A549 (cell line): ENCODE measurements at places on chromosomes 1 and 21.

DNA sequence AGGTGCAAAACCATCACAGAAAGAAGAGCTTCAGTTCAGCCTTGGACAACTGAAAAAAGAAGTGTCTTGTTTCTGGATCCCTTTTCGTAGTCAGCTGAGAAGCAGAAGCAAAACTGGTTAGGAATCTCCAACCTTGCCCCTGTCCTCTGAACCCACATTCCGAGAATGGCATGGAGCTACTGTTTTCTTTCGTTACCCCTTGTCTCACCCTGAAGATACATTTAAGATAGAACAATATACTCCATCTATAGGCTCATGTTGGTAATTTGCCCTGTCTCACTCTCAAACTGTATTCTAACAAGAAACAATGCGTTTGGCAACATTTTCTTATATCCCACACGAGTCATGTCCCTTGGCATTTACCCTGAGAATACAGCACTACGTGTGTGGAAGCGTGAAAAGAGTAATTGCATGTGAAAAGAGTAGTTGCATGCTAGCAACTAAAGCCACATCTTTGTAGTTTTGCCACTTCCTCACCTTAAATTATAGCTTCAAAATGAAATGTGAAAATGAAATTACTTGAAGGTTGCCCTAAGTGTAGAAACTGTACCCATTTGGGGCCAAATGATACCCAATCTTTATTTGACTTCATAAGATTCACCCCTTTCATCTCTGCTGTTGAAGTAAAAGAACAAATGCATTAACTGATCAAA lies 5.3 kb downstream of the SLAMF7 start:
- DNase-seq, result no peak

GRCh38 chr1:26857473-26858060 lies 5.4 kb upstream of the SFN start:
- DNase-seq, result no peak

DNA sequence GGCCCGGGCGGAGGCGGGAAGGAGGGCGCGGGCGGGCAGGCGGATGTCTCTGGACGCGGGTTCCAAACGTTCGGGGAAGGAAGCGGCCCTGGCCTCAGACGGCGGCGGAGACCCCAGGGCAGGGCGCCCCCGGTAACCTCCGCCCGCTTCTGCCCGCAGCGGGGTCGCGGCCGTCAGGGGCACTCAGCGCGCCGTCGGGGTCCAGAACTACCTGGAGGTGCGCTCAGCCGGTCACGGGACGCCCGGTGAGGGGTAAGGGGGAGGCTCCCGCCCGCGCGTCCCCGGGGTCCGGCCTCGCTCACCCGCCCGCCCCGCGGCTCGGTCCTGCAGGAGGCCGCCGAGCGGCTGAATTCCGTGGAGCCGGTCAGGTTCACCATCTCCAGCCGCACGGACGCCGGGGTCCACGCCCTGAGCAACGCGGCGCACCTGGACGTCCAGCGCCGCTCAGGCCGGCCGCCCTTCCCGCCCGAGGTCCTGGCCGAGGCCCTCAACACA lies 406 bp downstream of the PUSL1 start:
- DNase-seq, result no peak

DNA sequence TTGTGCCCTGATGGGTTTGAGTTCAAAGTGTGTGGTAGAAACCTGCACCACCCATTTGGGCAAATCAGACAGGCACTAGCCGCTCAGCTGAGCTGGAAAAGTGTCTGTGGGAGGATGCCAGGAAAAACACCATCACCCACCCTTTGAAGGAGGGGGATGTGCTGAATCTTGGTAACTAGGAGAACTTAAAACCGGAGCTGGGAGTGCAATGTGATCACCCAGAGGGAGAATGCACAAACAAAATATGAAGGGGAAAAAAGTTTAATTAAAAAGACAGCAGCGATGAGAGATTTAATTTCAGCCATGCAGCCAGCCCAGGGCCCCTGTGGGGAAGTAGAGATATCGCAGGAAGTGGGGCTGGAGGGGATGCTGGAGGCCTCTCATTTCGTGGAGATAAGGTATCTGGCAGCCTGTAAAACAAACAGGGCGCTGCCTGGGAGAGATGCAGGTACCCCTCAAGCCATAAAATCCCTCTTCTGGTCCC lies 86.8 kb upstream of the BCAR3 start:
- no peak for DNase-seq

DNA sequence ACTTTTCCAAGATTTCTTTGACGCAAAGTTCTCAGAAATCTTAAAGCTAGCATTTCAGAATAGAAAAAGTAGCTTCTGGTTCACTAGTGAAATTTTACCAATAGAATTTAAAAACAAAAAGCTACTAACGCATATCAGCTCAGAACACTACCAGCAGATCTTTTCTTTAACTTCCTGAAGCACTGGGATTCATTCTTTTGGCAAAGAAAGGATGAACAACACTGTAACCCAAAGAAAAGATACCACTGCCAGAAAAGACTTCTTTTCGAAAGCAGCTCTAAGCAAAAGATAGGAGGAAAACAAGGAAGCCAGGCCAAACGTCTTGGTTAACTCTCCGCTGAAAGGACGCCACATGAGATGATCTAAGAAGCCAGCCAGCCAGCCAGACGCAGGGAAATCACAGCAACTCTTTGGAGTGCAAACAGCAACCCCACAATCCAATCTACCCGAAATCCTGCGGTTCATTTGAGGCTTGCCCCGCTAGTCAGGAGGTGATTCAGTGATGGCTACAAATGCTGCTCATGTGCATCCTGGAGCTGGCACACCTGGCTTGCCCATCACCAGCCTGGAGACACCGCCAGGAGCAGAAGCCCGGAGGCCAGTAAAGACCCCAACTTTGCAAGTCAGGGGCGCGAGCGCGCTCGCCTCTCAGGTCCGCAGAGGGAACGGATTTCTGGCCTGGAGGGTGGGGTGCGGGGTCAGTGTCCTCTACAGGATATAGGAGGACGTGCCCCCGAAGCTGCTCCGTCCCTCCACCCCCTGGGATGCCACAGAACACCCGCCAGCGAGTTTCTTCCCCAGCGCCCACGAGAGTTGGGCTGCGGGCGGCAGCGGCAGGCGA lies 812 bp downstream of the NBPF1 start:
- peak; percentile 49 for DNase-seq

- peak; percentile 68 for DNase-seq
These were observed at the start of gene RHOU for GRCh38 chr1:228734881-228735801. RHOU (plus strand) TSS chr1:228735479; CDS start chr1:228735743, 264 bp downstream.

DNA sequence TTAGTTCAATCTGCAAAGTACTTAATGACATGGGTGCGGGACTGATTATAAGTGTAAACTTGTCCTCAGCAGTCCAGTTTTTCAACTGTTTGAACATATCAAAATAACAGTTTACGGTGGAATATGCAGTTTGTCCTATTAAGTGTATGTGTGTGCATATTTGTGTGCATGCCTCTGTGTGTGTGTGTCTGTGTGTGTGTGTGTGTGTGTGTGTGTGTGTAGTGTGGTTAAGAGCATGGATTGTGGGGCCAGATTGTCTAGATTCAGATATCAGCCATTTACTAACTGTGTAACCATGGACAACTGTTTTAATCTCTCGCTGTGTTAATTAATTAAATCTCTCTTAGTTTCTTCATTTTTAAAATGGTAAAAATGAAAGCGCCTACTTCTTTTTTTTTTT lies 39.0 kb downstream of the NEXN start:
- no peak for DNase-seq

- DNase-seq, result no peak
These were observed 32.9 kb downstream of the TP73 start for GRCh38 chr1:3685222-3685621.
